ENCODE measurements at places on chromosomes 1 and 21.

- no peak for DNase-seq
Measured at GRCh38 chr1:216193839-216194443, 229.3 kb downstream of the USH2A start.

DNA sequence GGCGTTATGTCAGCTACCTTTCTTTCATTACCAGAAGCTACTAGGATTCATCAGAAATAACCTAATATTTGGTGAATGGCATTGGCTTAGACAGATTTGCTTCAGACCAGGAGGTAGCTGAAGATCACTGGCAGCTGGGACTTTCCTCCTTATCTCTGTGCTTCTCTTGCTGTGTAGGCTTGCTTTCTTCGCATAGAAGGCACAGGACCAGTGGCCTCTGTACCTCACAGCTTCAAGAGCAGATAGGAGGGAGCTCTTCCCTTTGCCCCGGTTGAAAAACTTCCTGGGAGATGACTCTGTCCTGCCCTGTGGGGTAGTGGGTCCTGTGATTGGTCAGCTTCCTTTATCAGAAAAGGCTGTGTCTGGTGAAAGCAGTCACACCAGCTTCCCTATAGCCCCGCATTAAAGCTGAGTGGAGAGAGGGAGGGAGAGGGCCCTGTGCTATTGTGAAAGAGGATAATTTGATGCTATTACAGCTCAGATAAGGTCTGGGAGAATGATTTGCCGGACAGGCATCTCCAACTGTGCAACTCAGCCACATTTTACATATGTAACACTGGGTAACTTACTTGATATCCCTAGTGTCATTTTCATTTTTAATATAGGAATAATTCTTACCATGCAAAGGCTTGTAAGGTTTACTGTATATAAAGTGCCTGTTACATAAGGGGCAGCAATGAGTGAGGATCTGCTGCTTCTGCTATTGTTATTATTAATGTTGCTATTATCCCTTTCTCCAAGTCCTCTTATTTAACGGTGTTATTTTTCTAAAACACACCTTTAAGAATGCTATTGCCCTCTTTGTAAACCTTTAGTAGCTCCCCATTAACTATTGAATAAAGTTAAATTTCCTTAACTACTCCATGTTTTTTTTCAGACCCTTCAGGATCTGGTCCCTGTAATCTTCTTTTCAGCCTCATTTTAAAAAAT, 31.6 kb downstream of the OSBPL9 start:
- no peak for DNase-seq

GRCh38 chr1:231487019-231487418, 41.5 kb upstream of the TSNAX start:
- DNase-seq, result no peak

DNA sequence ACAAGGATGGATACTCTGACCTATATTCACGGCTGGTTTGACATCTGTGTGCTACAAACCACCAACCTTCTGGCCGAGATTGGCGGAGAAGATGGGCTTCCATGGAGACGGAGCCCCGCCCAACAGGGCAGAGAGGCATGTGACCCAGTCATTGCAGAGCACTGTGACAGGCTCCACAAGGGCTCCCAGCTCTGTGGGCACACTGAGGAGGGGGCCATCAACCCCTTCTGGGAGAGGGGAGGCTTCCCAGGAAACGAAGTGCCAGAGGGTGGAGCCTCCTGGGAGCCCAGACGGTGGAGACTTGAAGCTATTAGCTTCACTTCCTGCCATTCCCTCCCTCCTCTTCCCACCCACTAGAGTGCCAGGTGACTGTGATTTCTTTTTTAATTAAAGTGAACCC, 71.6 kb upstream of the IFFO2 start:
- no peak for DNase-seq

GRCh38 chr21:43659136-43660000, at the start of the genes HSF2BP and RRP1B:
Gene HSF2BP (minus strand): TSS chr21:43659488. CDS start chr21:43658096, 1,392 bp downstream.
Gene RRP1B (plus strand): TSS chr21:43659560. CDS start chr21:43659665, 105 bp downstream.
- DNase-seq, result peak; percentile 82

DNA sequence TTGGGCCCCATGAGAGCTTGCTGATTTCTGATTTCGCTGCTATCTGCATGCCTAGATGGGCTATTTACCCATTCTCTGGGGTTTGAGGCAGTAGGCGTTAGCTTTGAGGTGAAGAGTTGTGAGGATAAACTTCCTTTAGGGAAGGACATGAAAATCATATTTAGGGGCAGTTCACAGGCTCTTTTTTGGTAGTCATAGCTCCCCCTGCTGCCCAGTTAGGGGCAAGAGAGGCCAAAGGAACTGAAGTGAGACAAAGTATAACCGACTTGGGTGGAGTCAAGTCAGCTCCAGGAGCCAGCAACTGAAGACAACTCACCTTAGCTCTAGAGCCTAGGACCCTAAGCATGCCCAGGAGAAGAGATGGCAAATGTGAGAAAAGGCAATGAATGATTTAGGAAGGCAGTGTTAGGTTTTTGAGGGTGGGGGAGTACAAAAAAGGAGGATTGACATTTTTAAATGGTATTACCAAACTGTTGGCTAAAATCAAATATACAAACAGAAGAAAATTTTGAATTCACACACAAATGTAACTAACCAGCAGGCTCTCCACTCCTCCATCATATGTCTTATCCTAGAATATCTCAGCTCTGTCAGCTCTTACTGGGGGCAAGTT, 625.2 kb downstream of the LMO4 start:
- DNase-seq, result peak; percentile 71

- no peak for DNase-seq
Measured at GRCh38 chr1:158026651-158027050, 33.2 kb downstream of the KIRREL1 start.

DNA sequence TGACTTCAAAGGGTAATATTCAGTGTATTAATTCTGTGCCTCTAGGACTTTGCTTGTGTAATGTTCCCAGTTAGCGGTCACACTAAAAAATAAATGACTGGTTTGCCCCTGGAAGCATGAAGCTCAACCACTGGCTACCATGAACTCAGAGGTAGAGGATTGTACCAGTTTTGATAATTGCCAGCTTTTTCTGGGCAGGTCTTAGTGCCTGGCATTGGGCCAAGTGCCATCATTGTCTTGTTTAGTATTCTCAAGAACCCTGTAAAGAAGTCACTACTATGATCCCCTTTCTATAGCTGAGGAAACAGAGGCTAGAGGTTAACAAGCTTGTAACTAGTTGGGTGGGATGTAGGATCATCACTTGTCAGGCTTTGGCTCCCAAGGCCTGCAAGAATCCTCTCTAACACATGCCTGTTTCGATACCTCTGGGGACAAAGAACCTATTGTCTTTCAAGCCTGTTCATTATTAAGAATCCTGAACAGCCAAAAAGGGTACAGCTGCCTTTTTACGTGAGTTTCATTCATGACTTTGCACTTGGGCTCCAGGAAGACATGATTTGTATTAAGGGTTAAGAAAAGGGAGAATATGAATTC, 121.9 kb upstream of the JUN start:
- no peak for DNase-seq

- DNase-seq, result no peak
Measured at GRCh38 chr1:204123376-204123775, 28.5 kb downstream of the ETNK2 start.

DNA sequence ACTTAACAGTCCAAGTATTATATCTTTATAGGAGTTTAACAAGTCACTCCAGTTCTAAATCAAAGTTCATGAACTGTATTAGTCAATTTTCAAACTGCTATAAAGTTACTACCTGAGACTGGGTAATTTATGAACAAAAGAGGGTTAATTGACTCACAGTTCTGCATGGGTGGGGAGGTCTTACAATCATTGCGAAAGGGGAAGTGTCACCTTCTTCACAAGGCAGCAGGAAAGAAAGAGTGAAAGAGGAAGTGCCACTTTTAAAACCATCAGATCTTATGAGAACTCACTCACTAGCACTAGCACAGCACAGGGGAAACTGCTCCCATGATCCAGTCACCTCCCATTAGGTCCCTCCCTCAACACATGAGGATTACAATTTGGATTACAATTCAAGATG, 70.0 kb downstream of the CLCA4 start:
- DNase-seq, result no peak

GRCh38 chr1:207077470-207078377, 10.9 kb upstream of the C4BPB start:
- peak; percentile 83 for DNase-seq

DNA sequence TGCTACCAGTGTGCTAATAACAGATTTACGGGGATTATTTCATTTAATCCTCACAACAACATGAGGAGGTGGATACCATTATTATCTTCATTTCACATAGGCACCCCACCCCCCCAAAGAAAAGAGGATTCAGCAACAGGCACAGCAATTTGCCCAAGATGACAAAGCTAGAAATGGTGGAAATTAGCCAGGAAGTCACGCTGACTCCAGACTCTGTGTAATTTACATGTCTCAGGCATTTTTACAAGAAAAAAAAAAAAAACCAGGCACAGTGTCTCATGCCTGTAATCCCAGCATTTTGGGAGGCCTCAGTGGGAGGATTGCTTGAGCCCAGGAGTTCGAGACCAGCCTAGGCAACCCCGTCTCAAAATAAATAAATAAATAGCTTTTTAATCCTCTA, 37.5 kb upstream of the PRDM2 start:
- DNase-seq, result no peak
